Iris pigment epithelial cell (primary cell): ENCODE measurements at places on chromosomes 2 and 18.

DNA sequence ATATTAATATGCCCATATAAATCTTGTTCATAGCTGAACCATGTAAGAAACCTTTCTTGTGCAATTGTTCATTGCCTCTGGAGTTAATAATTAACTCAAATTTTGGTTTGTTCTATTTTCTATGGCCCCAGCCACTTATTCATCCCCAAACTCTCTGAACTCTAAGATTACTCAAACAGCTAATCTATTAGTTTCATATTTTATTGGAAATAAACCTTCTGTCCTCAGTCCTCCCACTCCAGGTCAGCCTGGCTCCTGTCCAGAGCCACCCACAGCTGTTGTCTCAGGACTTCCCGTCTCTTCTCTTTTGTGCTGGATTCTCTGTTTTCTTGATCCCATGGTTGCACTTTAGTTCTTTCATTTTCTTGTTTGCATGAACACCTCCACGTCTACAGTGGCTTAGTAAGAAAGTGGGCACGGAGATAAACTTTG is 4.4 kb upstream of the RNF103 start:
- DNase-seq: peak; percentile 4

- DNase-seq: no peak
Measured at GRCh38 chr2:18379870-18380269, 180.6 kb downstream of the RDH14 start.

DNA sequence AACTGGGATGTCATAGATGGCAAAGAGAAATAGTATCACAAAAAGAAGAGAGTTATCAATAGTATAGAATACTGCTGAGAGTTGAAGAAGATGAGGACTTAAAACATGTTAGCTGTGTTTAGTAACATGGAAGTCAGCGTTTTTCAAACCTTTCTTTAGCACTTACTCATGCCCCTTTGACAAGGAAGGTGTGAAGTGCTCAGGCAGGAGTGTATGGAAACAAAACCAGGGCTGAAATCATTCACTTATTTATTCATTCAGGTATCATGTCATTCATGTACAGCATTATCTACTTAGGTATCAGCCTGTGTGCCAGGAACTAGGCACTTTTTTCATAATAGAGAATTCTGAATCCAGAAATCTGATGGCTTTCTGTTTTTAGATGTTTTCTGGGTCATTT is 27.2 kb downstream of the CD28 start:
- no peak for DNase-seq

DNA sequence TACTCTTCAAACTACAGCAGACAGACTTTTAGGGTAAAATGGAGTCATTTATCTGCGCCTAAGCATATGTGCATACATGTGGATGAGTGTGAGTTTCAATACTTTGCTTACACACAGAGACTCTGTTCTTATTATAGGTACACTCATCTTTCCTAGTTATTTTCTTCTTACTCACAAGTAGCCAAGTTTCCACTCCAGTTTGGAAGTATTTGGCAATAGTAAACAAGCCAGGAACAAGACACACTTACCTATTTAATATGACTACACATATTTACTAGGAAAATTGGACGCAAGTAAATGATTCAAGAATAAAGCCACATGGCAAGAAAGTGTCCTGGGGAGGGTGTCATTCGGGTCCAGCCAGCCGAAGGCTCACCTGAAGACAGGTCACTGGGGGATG is 414.3 kb downstream of the FBXO15 start:
- no peak for DNase-seq

GRCh38 chr2:240136671-240137292 is 677 bp upstream of the COPS9 start:
- no peak for DNase-seq

DNA sequence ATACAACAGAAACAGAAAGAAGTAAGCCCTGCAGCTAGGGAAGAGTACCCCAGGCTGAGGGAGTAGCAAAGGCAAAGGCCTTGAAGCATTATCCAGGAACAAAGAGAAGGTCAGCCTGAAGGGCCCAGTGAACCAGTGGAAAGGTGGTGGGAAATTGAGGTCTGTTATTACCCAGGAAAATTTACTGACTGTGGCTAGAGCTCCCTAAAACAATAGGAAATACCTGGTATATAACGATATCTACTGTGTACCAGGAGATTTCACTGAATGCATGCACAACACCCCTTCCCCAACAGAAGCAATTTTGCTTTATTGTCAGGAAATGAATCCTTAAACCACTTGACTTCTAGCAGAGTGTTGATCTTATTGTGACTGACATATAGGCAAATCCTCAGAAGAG is 365.3 kb downstream of the ERBB4 start:
- no peak for DNase-seq

DNA sequence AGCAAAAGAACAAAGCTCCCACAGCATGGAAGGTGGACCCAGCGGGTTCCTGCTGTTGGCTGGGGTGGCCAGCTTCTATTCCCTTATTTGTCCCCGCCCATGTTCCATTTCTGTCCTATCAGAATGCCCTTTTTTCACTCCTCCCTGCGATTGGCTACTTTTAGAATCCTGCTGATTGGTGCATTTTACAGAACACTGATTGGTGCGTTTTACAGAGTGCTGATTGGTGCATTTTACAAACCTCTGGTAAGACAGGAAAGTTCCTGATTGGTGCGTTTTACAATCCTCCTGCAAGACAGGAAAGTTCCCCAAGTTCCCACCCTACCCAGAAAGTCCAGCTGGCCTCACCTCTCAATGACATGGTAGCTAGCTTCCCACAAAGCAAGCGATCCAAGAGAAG is 40.2 kb upstream of the UGP2 start:
- no peak for DNase-seq

GRCh38 chr18:49459404-49460171 is 857 bp downstream of the DYM start:
- DNase-seq: peak; percentile 36

DNA sequence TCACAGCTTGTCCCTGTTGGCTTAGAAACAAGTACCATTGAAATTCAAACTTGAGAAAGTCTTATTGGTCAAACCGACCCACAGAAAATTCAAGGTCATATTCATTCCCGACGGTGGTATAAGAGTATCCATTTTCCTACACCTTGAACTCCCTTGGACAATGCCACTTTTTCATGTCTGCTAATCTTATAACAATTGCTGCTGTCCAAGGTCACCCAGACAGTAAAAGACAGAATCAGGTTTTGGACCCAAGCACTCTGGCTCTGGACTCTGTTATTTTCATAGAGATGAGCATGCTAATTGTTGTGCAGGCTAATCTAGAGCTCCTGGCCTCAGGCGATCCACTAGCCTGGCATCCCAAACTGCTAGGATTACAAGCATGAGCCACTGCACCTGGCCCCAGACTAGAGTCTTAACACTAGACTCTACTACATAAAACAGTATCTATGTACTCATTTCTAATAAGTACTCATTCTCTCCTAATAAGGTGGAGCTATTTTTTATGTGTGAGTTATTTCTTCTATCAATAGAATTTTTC is 57.8 kb downstream of the C2orf76 start:
- no peak for DNase-seq

DNA sequence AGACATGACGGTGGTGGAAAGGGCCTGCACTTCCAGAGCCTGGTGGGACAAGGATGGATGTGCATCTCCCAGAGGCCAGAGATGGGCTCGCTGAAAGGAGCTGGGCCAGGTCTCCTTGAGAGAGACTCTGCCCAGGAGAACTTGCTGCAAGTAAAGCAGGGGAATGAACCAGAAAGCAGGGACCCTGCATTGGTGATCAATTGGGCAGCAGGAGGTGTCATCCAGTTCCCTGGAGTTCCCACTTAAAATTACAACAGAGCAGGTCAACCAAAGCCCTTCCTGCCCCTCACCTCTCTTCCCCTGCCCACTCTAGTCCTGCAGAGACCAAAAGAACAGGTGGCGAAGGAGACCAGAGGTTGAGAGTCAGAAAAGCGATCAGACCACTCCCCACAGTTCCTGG is 69.7 kb upstream of the CAB39 start:
- DNase-seq: no peak

DNA sequence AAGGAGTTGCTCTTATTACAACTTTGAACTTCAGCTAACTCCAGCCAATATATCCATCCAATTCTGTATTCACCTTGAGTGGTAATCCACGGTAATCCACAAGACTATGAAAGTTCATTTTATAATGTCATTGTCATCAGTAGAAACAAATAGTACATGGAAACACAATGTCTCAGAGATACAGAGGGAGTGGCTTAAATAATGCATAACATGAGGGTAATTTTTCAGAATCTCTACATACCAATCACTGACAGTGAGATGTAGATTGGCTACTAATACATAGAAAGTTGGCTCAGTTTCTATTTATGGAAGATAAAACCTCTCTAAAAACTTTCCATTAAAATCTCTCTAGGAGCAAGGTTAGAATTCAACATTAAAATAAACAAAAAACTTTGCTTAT is 93.2 kb downstream of the PLEKHM3 start:
- DNase-seq: no peak

DNA sequence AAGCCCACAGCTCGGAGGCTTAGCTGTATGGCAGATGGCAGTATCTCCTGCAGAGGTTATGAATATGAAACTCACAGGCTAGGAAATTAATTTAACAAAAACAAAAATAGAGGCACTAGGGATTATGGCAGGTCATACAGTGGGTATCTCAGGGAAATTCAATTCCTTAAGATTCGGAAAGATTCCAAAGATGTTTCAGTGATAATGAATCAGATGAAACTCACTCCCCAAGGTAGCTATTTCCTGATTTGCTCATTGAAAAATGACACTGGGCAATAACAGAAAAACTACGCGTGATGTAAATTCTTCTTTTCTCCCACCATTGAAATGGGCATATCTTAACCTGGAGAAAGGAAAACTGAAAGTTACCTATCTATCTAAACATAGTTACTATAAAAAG is 414.1 kb downstream of the STK39 start:
- DNase-seq: peak; percentile 5

- no peak for DNase-seq
Measured at GRCh38 chr2:118857677-118858484, 10.4 kb upstream of the EN1 start.

DNA sequence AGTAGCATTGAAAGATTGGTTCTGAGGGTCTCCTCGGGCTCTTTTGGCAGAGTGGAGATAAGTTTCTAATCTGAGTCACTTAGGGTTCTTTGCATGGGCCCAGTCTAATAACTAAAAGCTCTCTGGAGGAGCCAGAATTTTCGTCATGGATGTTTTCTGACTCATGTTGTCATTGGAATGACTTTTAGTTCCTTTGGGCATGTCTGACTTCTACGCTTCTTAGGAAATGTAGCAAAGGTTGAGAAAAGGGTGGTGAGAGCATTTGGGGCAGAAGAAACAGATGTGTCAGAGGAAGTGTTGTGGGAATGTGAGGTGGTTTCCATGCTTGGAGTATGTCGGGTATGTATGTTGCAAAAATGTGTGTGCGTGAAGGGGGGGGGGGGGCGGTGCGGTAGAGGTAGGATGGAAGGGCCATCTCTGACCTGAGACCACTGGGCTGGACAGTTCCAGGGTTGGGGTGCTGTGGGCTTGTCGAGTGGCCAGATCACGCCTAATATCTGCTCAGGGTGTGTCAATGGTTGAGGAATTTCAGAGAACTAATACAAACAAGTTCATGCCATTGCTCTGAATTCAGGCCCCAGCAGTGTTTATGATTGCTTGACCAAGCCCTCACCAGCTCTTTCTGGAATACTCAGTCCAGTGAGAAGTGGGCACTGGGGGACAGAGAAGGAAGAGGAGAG is 26.9 kb downstream of the KLHL29 start:
- DNase-seq: peak; percentile 93

GRCh38 chr18:11886577-11887110 is 21.5 kb downstream of the MPPE1 start:
- DNase-seq: no peak

DNA sequence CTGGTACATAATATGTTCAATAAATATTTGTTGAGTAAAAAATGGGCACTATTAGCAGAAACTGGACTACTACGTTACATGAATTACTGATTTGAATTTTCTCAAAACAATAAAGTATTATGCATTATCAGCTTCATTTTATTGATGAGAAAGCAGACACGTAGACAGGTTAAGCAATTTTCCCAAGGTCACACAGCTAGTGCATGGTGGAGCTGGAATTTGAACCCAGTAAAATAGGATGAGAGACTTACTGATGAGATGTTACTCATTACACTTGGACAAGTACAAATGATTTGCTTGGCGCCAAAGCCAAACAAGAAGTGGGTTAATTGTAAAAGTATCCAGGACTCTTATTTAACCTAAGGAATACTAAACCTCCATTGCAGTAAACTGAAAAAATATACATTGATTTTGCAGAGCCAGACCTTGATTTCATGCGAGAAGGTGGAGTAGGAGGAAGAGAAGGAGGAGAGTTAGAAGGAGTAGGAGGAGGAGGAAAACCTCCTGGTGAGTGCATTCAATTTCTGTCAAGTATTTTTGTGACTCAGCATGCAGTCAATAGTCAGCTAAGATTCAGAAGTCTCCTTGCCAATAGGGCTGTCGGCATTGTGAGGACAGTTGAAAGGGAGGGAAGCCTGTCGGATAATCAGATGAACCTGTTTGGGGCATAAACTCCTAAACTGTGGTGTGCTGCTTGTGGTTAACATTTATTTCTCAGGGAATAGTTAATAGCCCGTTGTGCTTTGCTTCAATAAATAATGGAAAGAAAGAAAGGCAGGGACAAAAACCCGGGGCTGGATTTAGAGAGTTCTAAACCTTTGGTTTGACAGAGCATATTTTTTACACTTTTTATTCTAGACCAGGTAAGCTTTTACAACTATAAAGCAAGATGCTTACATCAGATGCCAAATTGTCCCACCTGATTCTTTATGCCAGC is 77.0 kb upstream of the TACR1 start:
- DNase-seq: peak; percentile 57

GRCh38 chr2:287911-288757 is at the start of gene ALKAL2:
Gene ALKAL2 (minus strand): TSS chr2:288091. CDS start chr2:287835, 256 bp downstream.
- peak; percentile 27 for DNase-seq

DNA sequence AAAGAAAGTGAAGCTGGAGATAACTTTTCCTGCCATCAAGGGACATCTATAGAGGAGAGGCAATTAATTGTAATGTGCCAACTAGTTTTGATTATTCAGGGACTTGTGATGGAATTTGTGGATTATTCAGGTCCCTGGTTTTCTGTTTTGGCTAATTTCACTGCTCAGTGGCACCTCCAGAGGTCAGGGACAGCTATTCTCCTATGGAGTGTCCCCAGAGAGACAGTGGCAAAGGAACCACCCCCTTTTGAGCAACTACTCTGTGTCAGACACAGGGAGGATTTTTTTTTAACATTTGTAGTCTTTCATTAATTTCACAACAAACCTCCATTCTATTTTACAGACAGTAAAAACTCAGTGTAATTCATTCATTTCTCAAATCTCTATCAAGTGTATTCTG is 206.0 kb upstream of the SPRED2 start:
- DNase-seq: no peak

GRCh38 chr2:62265106-62265505 is 69.2 kb downstream of the B3GNT2 start:
- DNase-seq: no peak
